AG20443 (cell line): ENCODE measurements at places on chromosomes 12 and 14.

GRCh38 chr12:110717037-110717436 lies 25.7 kb downstream of the PPP1CC start:
- DNase-seq: no peak

DNA sequence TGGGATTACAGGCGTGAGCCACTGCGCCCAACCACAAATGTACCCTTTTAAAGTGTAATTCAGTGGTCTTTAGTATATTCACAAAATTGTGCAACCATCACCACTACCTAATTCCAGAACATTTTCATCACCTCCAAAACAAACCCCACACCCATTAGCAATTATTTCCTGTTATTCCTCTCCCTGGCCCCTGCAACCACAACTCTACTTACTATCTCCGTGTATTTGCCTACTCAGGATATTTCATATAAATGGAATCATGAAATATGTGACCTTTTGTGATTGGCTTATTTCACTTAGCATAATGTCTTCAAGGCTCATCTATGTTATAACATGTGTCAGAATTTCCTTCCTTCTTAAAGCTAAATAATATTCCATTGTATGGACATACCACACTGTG lies 16.0 kb upstream of the AQP2 start:
- no peak for DNase-seq

DNA sequence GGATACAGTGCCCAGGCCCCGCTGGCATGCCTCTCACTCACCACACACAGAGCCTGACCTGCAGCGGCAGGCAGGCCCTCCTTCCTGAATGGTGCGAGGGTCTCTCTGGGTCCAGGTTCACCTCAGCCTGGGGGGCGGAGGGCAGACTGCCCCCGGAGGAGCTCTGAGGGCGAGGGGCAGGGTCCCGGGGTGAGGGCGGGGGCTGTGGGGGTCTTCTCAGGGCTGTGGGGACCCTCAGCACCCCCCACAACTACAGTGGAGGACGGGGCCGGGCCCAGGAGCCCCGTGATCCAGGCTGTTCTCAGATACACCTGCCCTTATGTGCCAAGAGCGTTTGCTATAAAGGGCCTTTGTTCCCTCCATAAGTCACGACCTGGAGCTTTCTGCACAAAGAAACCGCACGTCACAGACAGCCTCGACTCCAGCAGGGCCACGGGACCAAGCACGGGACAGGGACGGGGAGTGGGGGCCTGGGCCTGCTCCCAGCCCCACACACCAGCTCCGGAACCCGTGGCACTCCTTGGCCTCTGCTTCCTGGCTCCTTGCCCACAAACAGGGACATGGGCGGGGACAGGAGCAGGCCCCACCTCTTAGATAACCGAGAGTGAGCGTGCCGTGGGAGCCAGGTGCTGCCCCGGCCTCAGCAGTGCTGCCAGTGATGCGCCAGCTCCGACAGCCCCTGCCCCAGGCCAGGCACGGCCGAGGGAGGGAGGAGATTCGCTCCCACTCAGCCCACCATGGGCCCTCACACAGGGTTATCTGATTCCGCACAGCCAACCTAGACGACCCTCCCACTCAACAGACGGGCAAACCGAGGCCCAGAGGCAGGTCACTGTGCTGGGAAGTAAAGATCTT lies 101.9 kb downstream of the RFLNA start:
- DNase-seq: no peak

DNA sequence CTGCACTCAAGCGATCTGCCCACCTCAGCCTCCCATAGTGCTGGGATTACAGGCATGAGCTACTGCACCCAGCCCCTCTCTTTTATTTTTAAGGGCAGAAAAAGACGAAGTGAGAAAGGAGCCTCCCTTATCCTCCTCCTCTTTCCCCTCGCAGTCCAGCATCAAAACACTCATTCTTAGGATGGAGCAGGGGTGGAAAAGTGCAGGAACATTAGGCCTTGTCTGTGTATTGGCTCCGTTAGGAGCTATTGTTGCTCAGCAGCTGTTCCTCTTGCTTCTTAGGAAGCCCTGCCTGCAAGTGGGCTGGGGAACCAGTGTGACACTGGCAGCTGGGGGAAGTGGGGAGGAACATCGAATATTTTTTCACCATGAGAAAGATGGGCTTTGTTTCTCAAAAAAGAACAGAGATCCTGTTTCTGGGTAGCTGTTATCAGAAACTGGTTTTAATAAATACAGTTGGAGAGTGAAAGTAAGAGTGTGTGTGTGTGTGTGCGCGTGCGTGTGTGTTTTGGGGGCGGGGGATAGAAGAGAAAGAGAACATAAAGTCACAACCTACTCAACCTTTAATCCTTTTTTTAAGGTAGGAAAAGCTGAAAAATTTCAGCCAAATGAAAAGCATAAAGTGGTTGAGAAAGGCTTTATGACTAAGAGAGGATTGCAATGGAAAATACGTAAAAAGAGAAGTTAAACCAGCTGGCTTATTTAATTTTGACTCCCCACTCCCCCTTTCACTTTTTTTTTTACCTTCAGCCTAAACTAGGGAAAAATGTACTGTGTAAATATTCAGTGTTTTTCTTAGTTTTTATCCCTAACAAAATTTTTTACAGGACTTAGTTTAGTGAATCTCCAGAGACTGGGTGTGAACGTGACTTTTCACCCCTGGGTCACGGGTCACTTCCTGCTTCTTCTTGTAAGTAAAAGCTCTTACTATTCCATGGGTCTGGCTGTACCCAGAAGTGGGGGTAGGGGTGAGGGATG lies 197.2 kb upstream of the PLEKHG7 start:
- DNase-seq: peak; percentile 40

DNA sequence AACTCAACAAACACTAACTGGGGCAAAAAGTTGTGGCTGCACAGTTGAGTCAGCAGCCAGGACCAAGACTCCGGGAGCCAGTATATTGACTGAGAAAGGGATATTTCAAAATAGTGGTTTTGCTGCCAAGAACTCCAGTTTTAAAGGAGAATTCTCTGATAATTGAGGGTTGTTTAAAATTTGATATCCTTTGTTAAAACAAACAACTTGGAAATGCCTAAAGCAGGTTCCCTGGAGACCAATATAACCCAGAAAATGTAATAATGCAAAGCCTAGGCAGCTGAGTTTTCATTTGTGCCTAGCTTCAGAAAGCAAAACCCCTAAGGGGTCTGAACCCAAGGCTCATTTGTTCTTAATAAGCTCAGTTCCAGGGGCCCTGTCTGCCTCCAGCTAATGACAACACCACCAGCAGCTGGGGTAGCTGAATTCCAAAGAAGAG lies 311.7 kb upstream of the CCDC196 start:
- no peak for DNase-seq

- DNase-seq: no peak
Measured at GRCh38 chr14:76995279-76996035, 33.1 kb downstream of the IRF2BPL start.

DNA sequence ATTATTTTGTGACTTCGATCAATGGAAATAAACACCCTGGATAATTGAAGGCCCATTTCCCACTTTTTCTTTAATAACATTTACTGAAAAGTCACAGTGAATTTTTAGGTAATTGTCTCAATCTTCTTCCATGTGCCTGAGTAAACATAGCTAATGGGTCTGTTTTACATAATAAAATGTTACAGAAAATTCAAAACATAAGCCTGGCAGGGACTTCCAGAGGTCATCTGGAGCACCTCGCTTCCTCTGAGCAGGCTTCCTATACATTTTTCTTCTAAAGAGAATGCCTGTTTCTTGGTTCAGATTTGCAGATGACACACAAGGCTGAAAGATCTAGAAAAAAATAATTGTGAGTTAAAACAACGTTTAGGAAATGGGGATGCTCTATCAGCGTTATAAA lies 183.8 kb upstream of the PDE3A start:
- no peak for DNase-seq

- DNase-seq: no peak
Measured at GRCh38 chr12:61781021-61781581, 479.1 kb upstream of the USP15 start.

DNA sequence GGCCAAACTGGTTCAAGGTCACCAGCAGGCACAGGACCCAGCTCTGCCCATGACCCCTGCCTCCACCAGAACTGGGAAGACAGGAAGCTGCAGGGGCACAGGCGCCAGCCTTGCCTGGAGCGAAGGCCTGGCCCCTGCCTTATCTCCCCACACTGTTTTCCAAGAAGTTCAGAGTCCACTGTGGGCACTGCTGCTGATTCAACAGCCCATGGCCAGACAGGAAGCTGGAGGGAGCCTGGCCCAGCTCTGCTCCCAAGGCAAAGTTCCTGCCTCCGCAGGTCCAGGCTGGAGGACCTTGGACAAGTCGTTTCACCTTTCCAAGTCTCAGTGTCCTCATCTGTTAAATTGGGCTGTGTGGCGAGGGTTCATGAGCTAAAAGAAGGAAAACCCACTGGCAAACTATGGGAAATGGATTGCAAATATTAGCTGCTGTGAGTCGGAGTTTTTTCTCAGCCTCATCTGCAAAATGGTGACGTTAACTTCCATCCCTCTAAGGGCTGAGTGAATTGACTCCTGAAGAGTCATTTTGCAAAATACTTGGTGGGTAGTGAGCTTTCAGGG lies 1.2 kb downstream of the PHETA1 start:
- no peak for DNase-seq

- DNase-seq: peak; percentile 33
Measured at GRCh38 chr12:98635657-98636323, 8.8 kb downstream of the IKBIP start.

DNA sequence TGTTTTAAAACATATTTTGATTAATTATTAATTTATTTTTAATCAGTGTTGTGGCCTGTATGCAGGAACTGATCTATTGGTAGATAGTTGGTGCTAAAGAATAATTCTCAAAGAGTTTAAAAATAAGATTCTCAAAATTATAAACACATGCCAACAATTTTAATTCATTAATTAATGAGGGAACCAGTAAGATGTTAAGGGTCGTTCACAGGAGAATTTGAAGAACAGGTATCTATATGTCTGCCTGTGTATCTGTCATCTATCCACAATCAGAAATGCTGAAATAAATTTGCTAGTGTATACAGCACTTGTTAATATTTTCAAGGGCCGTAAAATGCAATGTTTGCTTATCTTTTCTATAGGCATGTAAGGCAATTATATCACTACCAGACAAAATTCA lies 18.4 kb downstream of the DAAM1 start:
- no peak for DNase-seq

DNA sequence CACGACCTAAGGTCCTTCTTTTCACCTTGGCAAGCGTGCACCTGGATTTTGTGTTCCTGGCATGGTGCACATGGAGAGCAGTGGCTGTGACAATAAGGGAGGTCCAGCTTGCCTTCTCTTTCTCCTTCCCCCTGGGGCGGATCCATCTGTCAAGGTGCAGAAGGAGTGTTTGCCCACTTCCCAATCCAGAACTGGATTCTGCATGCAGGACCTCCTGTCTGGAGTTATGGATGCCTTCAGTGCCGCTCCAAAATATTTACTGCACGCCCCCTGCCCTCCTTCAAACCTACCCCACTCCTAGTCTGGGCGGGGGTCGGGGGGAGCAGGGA lies 192.7 kb downstream of the DPF3 start:
- no peak for DNase-seq

DNA sequence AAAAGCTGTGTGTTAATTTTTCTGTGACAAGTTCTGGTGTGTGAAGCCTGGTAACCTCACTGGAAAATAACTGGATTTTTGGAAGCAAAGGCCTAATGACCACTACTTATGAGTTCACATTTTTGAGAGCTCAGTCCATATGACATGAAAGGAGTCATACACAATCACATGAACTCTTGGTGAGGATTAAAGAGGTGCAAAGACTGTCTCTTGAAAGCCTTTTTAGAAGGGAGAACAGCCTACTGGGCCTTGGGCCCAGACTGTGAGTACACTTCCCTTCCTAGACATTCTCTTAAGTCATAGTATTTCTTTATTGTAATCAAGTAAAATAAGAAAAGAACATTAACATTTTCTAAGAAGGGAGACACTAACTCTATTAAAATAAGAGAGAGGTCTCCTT lies 176.1 kb downstream of the BCAT1 start:
- no peak for DNase-seq

GRCh38 chr14:64612021-64612380 lies 62.2 kb downstream of the PPP1R36 start:
- peak; percentile 80 for DNase-seq
